ENCODE measurements at places on chromosomes 2 and 18.

GRCh38 chr2:221337957-221338685 lies 234.0 kb downstream of the EPHA4 start:
- DNase-seq: no peak

GRCh38 chr2:120142528-120143219 lies 80.5 kb downstream of the TMEM185B start:
- DNase-seq: no peak

DNA sequence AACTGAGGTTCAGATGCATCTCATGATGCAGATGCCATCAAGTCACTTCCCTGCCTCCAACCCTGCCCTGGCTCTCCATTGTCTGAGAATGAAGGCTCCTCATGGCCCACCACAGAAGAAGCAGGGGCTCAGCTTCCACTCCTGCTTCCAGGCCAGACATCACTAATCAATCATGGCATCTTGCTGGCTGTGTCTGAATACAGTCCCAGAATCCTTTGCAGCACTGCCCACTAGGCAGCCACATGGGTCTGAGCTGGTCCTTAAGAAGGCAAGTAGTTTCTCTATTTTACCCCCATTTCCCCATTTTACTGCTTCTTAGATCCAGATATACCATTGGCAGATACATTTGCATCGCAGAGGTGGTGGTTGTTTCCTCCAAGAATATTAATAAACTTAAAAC lies 7.3 kb downstream of the ASPRV1 start:
- DNase-seq: no peak

GRCh38 chr2:167240671-167241070 lies 352.4 kb downstream of the XIRP2 start:
- DNase-seq: no peak

- no peak for DNase-seq
These were observed 380.6 kb upstream of the NXPH2 start for GRCh38 chr2:139160836-139161235.
